ENCODE measurements at places on chromosomes 5 and 9.
A peak's percentile ranks its signal among the peaks of the same experiment; 100 is the strongest.

DNA sequence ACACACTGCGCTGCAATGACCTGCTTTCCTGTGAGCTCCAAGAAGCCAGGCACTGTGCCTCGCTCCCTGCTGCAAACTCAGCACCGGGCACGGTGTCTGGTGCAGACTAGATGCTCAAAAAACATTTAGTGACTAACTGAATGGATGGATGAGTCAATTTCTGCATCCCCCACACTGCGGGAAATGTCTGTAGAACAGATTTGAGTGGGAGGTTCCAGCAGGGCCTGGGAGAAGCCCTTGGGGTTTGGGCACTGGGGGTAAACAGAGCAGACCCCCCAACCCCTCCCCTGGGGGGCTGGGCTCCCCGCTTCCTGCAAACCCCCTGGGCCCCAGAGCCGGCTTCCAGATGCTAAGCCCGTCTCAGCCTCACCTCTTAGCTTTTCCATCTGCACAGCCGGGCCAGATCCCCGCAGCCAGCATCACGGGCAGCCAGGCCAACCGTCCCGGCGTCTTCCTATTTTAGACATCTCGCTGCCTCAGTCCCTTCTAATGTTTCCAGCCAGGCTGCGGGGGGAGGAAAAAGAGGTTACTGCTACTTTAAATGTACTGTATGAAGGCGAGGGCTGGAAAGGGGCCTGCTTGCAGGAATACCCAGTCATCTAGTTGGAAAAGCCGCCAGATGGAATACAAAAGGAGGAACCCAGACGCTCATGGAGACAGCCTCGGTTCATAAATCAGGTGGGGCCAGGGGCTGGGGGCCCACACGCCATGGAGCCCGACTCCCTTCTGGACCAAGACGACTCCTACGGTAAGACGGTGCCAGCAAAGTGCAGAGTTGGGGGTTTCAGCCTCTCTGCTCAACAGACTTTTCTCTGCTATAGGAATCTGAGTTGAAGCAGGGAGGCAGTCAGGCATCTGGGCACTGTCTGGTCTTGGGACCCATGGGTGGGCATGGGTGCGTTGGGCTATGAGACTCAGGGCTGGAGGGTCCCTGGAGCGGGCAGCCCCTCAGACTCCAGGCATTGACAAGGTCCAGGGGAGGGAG, 67.1 kb upstream of the GGTA1 start:
- DNase-seq = no peak

DNA sequence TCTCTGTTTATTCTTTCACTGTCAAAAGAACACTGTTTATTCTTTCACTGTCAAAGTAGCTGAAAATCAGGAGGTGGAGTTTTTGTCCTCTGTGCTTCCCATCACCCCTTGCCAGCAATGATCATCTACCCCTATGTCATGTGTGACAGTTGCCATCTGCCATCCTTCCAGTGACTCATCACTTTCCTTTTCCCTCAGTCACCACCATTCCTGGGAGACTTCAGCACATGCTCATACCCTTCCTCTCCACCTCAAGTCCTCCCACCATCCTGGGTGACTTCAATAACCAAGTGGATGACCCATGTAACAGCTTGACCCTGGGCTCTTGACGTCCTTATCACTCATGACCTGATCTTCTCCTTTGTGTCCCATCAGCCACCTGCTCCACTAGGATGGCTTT, 43.3 kb upstream of the RASEF start:
- no peak for DNase-seq

GRCh38 chr5:104914536-104915070, 1352.0 kb upstream of the NUDT12 start:
- DNase-seq = peak; percentile 77

DNA sequence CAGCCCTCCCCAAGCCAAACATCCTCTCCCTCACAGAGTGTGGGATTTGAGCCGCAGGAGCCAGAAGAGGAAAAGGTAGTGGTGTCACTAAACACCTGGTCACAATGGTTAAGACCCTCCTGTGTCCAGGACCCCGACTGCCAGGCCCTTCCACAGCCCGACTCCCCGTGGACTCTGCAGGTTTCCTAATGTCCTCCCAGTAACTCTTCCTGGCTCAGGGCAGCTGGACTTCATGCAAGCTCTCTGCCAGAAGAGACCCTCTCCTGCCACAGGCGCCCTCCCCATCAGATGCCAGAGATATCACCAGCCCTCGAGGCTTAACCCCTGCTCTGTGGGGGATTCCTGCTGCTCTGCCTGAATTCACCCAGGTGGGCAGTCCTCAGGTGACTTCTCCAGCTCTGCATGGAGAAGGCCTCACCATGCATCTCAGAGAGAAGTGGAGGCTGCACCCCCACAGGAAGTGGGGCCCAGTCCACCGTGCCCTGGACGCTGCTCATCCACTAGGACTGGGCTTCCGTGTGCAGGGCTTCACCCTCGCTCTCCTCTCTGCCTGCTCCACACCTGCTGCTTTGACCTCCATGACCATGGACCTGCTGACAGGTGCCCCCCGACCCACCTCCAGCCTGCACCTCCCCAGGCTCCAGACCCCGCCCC, 111.2 kb downstream of the ADAMTS2 start:
- DNase-seq = no peak

DNA sequence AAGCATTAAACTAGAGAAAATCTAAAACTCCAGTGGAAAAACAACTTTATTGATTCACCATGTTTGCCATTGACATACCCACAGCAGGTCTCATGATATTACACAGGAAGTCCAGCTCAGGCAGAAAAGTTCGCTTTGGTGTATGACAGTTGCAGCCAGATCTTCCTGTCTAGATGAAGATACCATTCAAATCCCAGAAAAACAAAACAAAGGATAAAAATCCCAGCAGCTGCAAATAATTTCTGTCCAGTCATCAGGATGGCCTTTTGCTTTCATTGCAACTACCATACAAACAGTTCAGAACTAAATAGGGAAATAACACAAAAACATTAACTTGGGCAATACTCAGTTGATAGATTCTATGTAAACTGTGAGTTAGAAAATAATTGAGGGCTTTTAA, 136.0 kb upstream of the NREP start:
- DNase-seq = no peak

DNA sequence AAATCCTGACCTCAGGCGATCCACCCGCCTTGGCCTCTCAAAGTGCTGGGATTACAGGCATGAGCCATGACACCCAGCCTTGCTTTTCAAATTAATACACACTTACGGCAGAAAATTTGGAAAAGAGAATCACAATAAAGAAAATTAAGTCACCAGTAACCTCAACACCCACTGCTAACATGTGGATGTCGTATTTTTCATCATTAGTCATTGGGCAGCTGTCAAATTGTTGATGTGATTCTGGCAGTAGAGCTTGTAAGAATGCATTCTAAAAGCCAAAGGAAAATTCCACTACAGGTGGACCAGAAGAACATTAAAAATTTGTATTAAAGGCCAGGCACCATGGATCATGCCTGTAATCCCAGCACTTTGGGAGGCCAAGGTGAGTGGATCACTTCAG, 237.3 kb upstream of the TUT7 start:
- DNase-seq = no peak

GRCh38 chr5:167639273-167639672, 652.2 kb upstream of the WWC1 start:
- no peak for DNase-seq

GRCh38 chr5:172106511-172107356, 81.3 kb downstream of the STK10 start:
- no peak for DNase-seq
